ENCODE measurements at places on chromosomes 16 and 17. TPM values are rescaled to one million over a fixed set of nuclear protein-coding genes. Genes with fewer than 3 reads are reported as not detected.
A peak's percentile ranks its signal among the peaks of the same experiment; 100 is the strongest.

HBZ gene
- total RNA-seq, result not detected

PRKCB gene
- total RNA-seq, result 17.5 TPM

KRTAP2-2 gene
- not detected for total RNA-seq

SLC12A3 gene
- total RNA-seq, result not detected

DNA sequence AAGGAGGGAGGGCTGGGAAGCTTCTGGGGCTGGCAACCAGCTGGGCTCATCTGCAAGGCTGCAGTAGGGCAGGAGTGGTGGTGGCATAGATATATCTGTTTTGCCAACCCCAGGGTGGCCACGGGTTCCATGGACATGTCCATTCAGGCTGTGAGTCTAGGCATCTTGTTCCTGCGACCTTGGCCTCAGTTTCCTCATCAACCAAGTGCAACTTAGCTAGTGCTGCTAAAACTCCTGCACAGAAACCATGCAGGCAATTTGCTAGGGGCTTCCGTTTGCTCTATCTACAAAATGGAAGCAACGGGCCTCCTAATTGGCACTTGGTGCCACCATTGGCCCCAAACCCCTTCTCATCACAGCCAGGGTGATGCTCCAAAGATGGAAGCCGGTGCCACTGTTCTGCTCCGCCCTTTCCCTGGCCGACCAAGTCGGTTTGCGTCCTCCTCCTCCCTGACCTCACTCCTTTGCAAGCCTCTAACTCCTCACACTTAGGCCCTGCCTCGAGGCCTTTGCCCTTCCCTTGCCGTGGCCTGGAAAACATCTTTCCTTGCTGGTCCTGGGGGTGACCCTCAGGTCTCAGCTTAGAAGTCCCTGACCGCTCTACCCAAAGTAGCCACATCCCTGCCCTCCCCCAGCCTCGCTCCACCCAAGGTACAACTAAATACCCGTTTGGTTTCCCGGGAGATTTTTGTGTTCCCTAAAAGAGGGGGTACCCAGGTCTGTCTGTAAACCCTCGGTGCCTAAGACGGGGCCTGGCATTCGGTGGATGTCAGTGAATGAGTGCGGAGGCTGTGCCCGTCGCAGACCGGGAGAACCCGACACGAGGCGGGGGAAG lies 1.2 kb downstream of the SREBF1 start:
- DNase-seq, result no peak

DNA sequence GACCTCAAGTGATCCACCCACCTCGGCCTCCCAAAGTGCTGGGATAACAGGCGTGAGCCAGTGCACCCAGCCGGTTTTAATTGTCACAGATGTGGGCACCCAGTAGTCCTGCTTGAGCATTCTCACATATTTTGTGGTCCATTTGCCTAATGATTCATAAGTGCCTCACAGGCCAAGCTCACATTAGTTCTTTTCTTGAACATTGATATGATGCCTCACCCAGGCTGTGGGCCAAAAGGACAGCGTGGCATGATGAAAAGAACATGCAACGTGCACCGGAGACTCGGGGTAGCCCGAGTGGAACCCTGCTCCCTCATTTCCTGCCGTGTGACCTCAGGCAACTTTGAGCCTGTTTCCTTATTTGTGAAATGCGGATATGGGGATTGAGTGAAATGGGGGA lies 181.9 kb downstream of the SNX29 start:
- DNase-seq, result peak; percentile 80

DNA sequence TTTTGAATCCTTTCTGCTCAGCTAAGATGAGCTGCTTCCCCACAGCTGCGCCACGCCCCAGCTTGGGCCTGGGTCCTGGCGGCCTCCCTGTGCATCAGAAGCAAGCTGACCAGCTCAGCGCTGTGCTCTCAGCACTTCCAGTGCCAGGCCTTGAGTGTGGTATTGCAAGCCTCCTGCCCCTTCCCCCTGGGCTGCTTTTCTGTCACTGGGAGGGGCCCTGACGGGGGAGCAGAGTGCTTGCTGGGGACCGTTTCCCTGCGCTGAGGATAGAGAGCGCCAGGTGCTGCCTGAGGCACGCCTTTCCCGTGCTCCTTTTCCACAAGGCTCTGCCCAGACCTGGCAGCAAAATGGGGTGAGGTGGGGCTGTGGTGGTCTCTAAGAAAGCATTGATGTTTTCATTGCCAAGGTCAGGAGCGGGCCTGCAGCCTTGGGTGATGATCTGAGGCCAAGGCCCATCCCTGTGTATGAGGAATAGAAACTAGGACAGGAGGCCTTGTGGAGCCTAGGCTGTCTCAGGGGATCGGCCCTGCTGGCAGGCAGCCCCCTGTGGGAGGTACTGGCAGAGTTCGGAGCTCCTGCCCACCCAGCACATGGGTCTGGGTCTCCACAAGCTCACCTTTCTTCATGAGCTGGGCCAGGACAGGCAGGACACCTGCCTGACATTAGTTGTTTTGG lies 29.7 kb downstream of the POLR3E start:
- DNase-seq, result no peak
